ENCODE measurements at places on chromosomes 7 and 10. TPM values are rescaled to one million over a fixed set of nuclear protein-coding genes. Genes with fewer than 3 reads are reported as not detected.

- no peaks in the 10 kb centered on the region for H3K27me3 ChIP-seq
- no peak overlapping the region for H3K27ac ChIP-seq
- H3K4me3 ChIP-seq = no peak overlapping the region
- DNase-seq = no peak
These were observed 135.2 kb downstream of the INHBA start for GRCh38 chr7:41567731-41568114.

GRCh38 chr7:115940460-115941060 lies 90.0 kb downstream of the TFEC start:
- H3K27ac ChIP-seq = no peak overlapping the region
- H3K36me3 ChIP-seq = no peaks in the 10 kb centered on the region
- H3K4me1 ChIP-seq = no peaks in the 10 kb centered on the region
- no peak overlapping the region for H3K4me3 ChIP-seq
- no peaks in the 10 kb centered on the region for H3K27me3 ChIP-seq
- DNase-seq = no peak

GRCh38 chr7:36127075-36127740 lies 25.8 kb upstream of the EEPD1 start:
- no peak overlapping the region for H3K4me3 ChIP-seq
- peak; percentile 88 for DNase-seq
- H3K36me3 ChIP-seq = no peaks in the 10 kb centered on the region

DNA sequence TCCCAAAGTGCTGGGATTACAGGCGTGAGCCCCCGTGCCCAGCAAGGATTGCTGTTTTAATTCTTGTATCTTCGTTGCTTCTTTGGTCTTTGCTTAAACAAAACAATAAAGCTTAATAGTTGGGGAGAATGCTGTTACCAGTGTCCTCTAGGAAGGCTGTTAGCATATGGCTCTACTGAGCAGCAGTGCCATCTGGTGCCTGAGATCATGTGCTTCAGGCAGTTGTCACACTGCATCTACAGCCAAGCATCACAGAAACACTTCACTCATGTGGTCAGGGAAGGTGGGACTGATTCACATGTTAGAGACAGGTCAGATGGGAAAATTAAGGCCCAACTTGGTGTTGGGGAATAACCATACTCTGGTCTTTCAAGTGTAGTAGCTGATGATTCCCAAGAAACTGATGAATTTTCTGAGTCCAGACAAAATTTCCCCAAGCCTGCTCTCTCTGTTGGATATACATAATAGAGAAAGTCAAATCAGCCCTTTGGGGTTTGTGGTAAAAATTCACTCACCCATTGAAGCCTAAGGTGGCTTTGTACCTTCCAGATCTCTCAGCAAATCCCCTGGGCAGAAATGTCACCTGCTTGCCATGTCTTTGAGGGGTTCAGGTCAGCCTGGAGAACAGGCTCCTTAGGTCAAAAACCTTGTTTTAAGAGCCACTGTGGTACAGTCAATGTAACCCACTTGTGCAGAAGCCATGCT lies 28.4 kb downstream of the UBE2D4 start:
- H3K4me1 ChIP-seq = no peaks in the 10 kb centered on the region
- H3K36me3 ChIP-seq = peaks cover 64% of the 10 kb centered on the region
- H3K4me3 ChIP-seq = no peak overlapping the region
- DNase-seq = no peak
- H3K27ac ChIP-seq = no peak overlapping the region

DNA sequence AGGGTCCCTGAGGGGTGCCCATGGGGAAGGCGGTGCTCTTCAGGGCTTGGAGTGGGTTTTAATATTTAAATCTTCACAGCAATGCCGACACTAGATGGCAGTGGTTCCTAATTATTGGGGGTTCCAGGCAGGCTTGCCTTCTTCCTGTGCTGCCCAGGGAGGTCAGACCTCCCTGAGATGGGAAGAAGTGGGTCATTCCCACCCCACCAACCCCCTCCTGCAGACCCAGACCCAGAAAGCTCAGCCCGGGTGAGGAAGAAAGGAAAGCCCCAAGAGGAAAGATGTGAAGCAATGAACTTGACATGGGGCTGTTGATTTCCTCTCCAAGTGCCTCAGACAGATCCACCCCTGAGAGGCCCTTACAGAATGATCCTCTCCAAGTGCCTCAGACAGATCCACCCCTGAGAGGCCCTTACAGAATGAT lies 85.1 kb upstream of the LANCL2 start:
- H3K36me3 ChIP-seq = no peaks in the 10 kb centered on the region
- no peak overlapping the region for H3K27ac ChIP-seq
- no peaks in the 10 kb centered on the region for H3K4me1 ChIP-seq
- H3K4me3 ChIP-seq = no peak overlapping the region

DNA sequence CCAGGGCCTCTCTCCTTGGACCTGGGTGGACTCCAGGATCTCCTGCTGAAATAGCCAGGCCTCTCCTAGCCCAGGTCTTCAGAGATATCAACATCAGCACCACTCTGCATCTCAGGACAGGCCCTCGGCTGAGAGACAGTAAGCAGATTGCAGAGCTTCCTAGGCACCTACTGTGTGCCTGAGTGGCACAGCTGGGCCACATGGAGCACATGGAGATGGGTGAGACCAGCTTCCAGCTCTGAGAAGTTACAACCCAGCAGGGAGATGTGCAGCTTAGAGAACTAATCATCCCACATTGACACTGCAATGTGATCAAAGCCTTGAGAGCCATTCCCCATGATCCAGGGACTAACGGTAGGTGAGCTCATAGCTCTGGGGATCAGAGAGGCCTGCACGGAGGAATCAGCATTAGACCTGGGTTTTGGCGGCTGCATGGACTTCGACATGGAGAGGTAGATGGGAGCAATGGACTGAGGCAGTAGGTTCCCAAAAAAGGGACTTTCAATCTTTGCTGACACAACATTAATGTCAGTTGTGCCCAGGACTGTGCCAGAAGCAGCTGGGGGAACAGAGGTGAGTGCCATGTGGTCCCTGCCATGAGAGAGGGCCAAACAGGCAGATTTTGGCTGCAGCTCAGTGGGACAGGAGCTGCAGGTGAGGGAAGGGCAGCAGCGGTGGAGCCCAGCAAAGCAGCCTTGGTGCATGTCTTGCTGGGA lies 76.0 kb upstream of the LEP start:
- DNase-seq = no peak
- no peak overlapping the region for H3K27ac ChIP-seq
- H3K4me1 ChIP-seq = peaks cover 17% of the 10 kb centered on the region
- H3K27me3 ChIP-seq = peaks cover 96% of the 10 kb centered on the region

DNA sequence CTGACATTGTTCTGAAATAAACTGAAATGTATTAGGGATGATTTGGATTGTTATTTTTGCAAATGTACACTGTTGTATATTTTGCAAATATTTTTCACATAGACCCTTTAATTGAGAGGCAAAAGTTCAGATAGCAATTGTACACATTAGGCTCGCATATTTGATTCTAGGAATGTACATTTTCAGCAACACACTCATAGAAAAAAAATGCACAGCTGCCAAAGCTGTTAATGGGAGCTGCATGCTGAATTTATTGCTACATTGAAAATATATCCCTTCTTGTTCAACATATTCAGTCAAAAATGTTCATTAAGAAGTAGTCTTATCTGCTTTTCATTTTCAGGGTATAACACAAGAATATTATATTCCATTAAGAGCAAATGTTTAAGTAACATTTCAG lies 512.9 kb downstream of the ATRNL1 start:
- no peaks in the 10 kb centered on the region for H3K36me3 ChIP-seq
- H3K27me3 ChIP-seq = no peaks in the 10 kb centered on the region
- no peaks in the 10 kb centered on the region for H3K4me1 ChIP-seq
- no peak overlapping the region for H3K4me3 ChIP-seq

GRCh38 chr10:78759456-78760120 lies 309.2 kb upstream of the ZMIZ1 start:
- no peak overlapping the region for H3K27ac ChIP-seq
- H3K36me3 ChIP-seq = no peaks in the 10 kb centered on the region
- peaks cover 28% of the 10 kb centered on the region for H3K4me1 ChIP-seq
- no peaks in the 10 kb centered on the region for H3K27me3 ChIP-seq
- H3K4me3 ChIP-seq = no peak overlapping the region
- no peak for DNase-seq

- peak overlapping the region; percentile 97 for H3K4me3 ChIP-seq
- peak overlapping the region; percentile 85 for H3K27ac ChIP-seq
- H3K36me3 ChIP-seq = peaks cover 37% of the 10 kb centered on the region
- DNase-seq = no peak
These were observed 553 bp downstream of the DNAJC30 start for GRCh38 chr7:73682745-73683055.

- H3K36me3 ChIP-seq = peaks cover 28% of the 10 kb centered on the region
- DNase-seq = no peak
These were observed 673 bp downstream of the NDUFB8 start for GRCh38 chr10:100528921-100529474.

DNA sequence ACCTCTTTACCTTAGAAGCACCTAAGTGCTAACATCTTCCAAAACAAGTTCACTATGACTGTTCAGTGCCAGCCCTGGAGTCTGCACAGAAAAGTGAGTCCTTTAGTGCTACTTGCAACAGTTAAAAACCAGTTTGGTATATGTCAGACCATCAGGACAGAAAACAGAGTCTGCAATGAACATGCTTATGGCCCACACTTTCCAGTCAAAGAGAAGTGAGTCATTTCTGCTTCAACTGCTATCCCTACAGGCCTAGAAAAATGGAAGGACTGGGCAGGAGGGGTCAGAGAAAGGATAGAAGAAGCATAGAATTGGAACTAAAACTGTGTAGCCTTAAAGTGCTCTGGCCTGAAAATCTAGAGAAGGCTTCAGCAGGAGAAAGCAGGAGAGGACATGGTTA lies 108.0 kb downstream of the PDE1C start:
- no peak overlapping the region for H3K4me3 ChIP-seq
- no peaks in the 10 kb centered on the region for H3K27me3 ChIP-seq
- H3K4me1 ChIP-seq = peaks cover 25% of the 10 kb centered on the region
- H3K36me3 ChIP-seq = no peaks in the 10 kb centered on the region
- no peak for DNase-seq
- no peak overlapping the region for H3K27ac ChIP-seq

DNA sequence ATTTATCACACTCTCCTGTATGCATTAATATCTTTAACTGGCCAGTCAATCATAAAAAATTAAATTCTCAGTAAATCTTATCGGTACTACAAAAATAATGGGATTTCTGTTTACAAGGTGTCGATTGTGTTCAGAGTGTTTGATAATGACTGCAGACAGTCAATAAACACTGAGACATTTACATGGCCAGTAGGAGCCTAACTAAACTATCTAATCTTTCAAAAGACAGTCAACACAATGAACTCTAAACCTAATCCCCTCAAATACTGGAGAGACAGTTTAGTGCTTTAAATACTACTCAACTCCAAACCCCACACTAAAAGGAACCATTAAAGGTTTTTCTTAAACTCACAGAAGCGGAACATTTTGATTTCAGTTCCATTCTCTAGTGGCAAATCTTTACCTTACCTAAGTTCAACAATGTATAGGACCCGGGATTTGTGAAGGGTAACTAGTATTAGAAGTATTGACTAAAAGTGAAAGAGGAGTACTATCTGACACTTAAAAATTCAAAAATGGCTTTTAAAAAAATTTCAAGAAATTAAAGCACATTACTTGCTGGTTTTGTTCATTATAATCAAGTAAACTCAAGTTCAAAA lies 37.3 kb upstream of the EXOC6 start:
- H3K4me1 ChIP-seq = peaks cover 11% of the 10 kb centered on the region
- no peak overlapping the region for H3K4me3 ChIP-seq
- no peak overlapping the region for H3K27ac ChIP-seq
- no peak for DNase-seq
- H3K27me3 ChIP-seq = no peaks in the 10 kb centered on the region
- H3K36me3 ChIP-seq = no peaks in the 10 kb centered on the region

DNA sequence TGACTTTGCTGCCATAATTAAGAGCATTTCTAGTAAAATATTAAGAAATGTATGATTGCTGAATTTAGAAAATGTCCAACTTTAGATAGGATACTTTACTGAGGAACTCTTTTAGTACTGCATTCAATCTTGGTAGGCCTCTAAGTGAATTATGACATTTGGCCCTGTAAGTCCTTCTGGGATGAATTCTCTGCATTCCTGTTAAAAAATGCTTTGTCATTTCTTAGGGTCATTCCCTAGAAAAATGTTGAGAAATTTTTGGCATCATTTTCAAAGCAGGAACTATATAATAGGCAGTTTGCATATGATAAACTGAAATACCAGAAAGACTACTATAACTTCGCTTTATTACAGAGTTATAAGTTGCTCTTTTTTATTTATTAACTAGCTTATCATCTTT lies 69.3 kb upstream of the PRR15 start:
- DNase-seq = no peak
- H3K36me3 ChIP-seq = no peaks in the 10 kb centered on the region
- no peaks in the 10 kb centered on the region for H3K4me1 ChIP-seq
- H3K27me3 ChIP-seq = no peaks in the 10 kb centered on the region
- no peak overlapping the region for H3K27ac ChIP-seq
- no peak overlapping the region for H3K4me3 ChIP-seq

GRCh38 chr10:48705401-48705938 lies 20.8 kb downstream of the WDFY4 start:
- no peak overlapping the region for H3K4me3 ChIP-seq
- no peak for DNase-seq
- H3K4me1 ChIP-seq = peaks cover 15% of the 10 kb centered on the region
- H3K36me3 ChIP-seq = no peaks in the 10 kb centered on the region
- H3K27ac ChIP-seq = no peak overlapping the region
- no peaks in the 10 kb centered on the region for H3K27me3 ChIP-seq

GRCh38 chr10:102926842-102927241 lies 8.7 kb downstream of the CNNM2 start:
- H3K27me3 ChIP-seq = no peaks in the 10 kb centered on the region
- H3K27ac ChIP-seq = no peak overlapping the region
- no peak for DNase-seq

DNA sequence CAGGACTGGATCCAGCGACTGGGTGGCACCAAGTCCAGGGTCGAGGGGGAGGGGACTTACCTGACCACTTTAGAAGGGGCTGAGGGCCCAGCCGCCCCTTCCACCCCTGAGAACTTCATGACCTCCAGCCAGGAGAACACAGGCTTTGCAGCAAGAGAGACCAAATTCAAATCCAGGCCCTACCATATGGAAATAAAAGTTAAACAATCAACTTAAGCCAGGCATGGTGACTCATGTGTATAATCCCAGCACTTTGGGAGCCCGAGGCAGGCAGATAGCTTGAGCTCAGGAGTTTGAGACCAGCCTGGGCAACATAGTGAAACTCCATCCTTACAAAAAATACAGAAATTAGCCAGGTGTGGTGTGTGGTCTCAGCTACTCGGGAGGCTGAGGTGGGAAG lies 61.9 kb downstream of the COL13A1 start:
- no peak for DNase-seq
- H3K4me1 ChIP-seq = peaks cover 30% of the 10 kb centered on the region
- H3K4me3 ChIP-seq = no peak overlapping the region
- no peaks in the 10 kb centered on the region for H3K27me3 ChIP-seq
- H3K27ac ChIP-seq = no peak overlapping the region

The LRRC61 gene
- total RNA-seq = 16.5 TPM

The LIPA gene
- 28.3 TPM for total RNA-seq

The NANOS1 gene
- total RNA-seq = 15.0 TPM

The ALOX5 gene
- total RNA-seq = 14.2 TPM

The LRRN3 gene
- 0.80 TPM for total RNA-seq

The STN1 gene
- total RNA-seq = 27.7 TPM

The MMD2 gene
- total RNA-seq = not detected

Measured in esophagus muscularis mucosa (tissue), 4 donors.